Body of pancreas (tissue), 4 donors: ENCODE measurements at places on chromosomes 12 and 14. TPM values are rescaled to one million over a fixed set of nuclear protein-coding genes. Genes with fewer than 3 reads are reported as not detected.

The LRTM2 gene
- not detected for total RNA-seq

- no peak for DNase-seq
These were observed 11.5 kb downstream of the C14orf180 start for GRCh38 chr14:104591031-104591430.

DNA sequence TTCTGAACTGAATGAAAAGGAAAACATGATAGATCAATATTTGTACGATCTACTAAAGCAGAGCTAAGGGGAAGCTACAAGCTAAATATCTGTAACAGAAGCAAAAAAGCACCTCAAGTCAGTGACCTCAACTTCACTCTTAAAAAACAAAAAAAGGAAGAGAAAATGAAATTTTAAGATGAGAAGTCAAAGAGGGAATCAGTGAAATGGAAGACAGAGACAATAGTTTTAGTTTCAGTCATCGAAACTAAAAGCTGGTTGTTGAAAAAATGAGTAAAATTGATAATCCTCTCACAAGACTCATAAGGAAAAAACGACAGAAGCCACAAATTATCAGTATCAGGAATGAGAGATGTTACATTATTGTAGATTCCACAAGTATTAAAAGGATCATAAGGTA, 11.9 kb upstream of the SLC2A13 start:
- DNase-seq, result no peak

The KLRC2 gene
- total RNA-seq, result 0.66 TPM

- DNase-seq, result no peak
These were observed 3.6 kb upstream of the KRT5 start for GRCh38 chr12:52523824-52524223.

DNA sequence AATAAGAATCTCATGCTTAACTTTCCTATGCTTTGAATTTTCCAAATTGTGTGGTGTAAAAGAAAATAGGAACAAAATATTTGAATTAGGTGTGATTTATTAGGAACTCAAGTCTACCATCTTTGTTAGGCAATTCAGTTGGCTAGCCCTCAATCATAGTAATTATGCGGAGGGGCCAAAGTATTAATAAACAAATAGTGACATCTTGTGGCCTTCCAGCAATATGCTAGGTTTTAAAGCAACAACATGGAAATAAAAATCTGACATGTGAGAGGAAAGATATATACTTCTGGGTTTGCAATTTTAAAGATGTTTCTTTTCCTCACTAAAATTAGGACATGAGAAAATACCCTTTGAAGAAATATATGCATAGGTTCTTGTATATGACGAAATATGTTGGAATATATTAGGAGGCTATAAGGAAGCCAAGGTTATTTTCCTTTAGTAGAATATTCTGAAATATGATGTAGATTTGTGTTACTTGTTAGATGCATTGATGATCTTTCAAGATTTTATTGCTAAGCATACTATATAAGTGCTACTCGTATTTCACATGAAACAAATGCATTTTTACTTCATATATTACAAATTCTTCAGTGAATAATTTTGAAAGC, 200.4 kb downstream of the PTPRO start:
- DNase-seq, result no peak

DNA sequence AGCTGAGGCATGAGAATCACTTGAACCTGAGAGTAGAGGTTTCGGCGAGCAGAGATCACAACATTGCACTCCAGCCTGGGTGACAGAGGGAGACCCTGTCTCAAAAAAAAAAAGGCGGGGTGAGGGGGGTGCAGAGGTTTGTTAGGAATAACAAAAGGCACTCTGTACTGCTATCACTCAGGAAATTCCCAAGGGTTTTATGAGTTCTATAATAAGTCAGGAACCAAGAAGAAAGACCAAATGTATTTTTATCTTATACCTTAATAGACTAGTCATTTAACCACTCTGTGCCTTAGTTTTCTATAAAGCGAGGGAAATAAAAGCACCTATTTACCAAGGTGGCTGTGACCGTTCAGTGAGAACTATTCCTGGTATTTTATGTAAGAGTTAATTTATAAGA, 319.2 kb downstream of the GPHN start:
- no peak for DNase-seq

The PRH1 gene
- 106 TPM for total RNA-seq

DNA sequence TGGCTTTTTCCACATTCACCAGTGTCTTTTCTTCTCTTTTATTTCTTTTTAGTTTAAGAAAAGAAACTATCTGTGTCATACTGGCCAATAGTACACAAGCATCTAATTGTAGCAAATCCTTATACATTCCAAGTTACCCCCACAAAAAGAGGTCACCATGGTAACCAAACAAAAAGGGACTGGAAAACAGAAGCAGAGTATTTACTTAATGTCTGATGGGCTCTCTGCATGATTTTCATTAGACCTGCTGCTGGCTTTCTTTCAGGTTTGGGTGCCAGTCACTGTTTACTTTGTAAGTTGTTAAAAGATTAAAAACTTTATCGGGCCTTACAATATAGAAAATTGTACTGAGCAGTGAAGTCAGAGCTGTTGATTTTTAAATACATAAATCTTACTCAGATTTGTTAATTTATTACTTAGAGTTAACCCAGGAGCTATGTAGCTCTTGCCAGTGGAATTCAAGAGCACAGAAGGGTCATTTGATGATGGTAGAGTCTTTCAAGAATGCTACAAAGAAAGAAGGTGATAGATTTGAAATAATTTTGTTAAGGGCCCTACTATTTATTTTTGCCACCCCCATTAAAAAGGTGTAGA, 123.9 kb downstream of the BRMS1L start:
- DNase-seq, result no peak

The CLEC6A gene
- total RNA-seq, result not detected

GRCh38 chr12:130281153-130281799, 56.4 kb upstream of the PIWIL1 start:
- DNase-seq, result peak; percentile 38

The HVCN1 gene
- 1.3 TPM for total RNA-seq

- no peak for DNase-seq
These were observed 16.1 kb upstream of the CD69 start for GRCh38 chr12:9776781-9777180.

DNA sequence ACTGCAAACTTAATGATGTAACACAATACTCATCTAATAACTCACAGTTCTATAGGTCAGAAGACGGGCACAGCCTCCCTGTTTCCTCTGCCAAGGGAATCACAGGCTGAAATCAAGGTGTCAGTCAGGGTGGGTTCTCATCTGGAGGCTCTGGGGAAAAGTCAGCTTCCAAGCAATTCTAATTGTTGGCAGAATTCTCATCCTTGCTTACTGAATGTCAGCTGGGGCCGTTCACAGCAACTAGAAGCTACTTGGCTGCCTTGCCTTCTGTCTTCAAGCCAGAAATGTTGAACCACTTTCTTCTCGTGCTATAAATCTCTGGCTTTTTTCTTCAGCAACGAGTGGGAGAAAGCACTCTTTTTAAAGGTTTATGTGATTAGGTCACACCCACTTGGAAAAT, 80.1 kb upstream of the PDZRN4 start:
- DNase-seq, result no peak

The CELA1 gene
- not detected for total RNA-seq

- DNase-seq, result peak; percentile 44
These were observed 19.9 kb upstream of the GPR68 start for GRCh38 chr14:91264151-91265150.

DNA sequence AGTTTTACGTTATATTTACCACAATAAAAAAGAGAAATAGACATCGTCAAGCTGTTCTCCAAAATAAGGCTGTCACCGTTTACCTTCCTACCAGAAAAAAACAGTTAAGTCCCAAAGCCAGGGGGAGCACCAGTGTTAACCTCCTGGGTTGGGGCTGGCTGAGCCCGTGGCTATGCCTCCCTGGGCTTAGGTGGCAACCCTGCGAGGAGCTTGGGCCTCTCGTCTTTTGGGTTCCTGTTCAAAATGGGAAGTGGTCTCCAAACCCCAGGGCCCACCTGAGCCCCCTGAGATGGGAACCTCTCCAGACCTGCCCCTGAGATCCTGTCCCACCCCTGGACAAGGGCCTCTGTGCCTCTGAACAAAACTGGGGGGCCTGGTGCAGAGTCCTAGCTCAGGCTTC, 22.9 kb downstream of the PACS2 start:
- no peak for DNase-seq

DNA sequence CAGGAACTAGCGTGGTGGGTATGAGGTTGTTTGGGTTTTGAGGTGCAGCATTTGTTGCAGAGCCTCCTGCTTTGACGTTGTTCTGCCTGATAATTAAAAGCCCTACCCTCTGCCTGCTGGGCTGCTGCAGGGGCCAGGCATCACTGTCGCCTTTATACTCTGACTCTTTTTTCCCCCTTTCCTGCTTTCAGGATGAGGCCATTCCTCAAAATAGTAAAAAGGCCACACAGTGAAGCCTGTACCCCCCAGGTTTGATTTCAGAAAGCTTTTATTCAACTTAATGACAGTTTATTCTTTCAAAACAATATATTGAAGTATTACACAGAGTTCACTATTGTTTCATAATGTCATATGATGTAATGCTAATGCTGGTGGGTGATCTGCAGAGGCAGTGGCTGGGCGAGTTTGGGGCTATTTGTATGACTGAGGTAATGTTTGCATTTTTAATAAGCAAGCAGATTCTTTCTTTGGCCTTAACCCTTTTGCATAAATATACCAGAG, 9.1 kb downstream of the BORCS5 start:
- DNase-seq, result no peak

The PRIMA1 gene
- 0.26 TPM for total RNA-seq

- no peak for DNase-seq
These were observed 104.5 kb downstream of the ETNK1 start for GRCh38 chr12:22729431-22729956.

GRCh38 chr12:108479364-108480070, 35.6 kb upstream of the FICD start:
- no peak for DNase-seq

The TMED10 gene
- total RNA-seq, result 150 TPM

GRCh38 chr14:96191841-96192462, 12.7 kb upstream of the BDKRB2 start:
- DNase-seq, result no peak

- no peak for DNase-seq
These were observed 80.6 kb downstream of the PRICKLE1 start for GRCh38 chr12:42508913-42509460.

DNA sequence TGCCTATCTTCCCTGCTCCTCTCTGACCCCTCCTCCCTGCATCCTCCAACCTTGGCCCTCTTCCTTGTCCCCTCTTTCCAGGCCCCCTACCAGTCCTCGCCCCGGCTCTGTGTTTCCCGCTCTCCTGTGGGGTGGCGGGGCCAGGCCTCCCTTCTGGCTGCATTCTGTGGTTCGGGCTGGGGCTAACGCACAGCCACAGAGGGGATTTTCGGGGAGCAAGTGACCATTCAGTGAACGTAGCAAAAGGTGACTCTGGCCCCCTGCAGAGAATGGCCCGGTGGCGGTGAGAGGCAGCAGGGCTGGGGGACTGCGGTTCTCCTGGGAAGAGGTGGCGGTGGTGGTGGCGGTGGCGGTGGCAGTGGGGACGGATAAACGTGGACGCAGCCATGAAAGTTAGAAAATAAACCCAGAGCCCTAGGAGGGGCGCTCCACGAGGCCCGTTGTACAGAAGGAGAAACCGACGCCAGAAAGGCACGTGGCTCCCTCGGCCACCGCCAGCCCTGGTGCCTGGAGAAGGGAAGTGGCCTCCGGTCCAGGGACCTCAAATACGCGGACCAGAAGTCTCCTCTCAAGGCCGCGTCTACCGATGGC, 269.6 kb downstream of the ADGRD1 start:
- no peak for DNase-seq

The RD3L gene
- total RNA-seq, result not detected

- no peak for DNase-seq
These were observed 45.4 kb upstream of the TRIM9 start for GRCh38 chr14:51140338-51140737.
